ENCODE measurements at places on chromosomes 1 and 21. TPM values are rescaled to one million over a fixed set of nuclear protein-coding genes. Genes with fewer than 3 reads are reported as not detected.
A peak's percentile ranks its signal among the peaks of the same experiment; 100 is the strongest.

DNA sequence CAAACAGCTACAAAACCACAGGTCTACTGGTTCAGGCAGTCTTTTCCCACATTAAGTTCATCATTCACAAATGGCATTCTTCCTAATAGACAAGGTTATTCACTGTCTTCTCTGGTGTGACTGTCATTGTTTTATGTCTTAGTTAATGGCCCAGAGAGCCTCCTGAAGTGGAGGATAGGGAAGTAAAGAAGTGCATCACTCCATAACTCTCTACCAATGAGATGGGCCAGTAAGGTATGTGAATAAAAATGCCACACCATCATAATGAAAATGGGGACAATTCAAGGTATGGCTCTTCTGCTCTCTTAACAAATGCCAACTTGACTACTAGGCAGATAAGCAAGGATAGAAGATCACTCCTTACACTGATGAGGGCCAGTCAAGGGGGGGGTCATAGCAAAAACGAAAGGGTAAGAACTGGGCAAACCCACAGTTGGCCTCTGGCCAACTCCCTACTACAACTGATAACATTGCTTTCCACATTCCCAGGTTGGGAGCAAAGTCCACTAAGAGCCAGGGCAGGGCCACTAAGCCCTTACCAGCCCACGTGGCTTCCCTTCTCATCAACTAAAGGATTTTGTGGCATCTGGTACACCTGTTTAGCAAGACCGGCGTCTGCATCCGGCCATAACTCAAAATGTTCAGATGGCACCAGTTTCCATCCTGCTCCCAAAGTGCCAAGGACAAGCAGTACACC, 10.0 kb downstream of the PABPC4 start:
- no peak for DNase-seq

DNA sequence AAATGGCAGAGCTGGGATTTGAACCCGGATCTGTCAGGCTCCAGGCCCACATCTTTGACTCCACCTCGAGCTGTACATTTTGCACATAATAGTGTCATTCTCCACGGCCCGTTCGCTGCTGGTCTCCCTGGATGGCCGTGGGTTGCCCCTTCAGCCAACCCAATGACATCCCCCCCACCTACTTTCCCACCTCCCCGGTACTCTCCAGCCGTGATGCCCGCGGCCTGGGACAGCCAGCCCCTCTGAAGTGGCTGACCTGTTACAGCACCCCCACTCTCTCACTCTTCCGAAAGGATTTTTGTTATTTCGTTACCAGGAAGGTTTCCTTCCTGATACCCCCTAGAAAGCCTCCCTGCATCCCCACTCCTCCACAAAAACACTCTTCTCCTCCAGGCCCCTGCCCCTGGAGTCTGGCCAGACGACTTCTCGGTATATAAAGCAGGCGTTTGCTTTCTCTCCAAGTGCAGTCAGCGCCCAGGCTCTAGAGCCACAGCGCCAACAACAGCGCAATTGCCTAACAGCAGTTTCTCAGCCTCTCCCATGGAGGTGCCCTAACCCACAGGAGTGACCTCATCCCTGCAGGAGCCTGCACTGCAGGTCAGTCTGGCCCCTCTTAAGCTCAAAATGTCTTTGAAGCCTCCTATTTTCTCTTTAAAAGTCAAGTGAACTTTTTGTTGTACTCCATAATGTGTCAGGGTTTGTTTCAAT, 14.5 kb upstream of the GJB5 start:
- no peak for DNase-seq

DNA sequence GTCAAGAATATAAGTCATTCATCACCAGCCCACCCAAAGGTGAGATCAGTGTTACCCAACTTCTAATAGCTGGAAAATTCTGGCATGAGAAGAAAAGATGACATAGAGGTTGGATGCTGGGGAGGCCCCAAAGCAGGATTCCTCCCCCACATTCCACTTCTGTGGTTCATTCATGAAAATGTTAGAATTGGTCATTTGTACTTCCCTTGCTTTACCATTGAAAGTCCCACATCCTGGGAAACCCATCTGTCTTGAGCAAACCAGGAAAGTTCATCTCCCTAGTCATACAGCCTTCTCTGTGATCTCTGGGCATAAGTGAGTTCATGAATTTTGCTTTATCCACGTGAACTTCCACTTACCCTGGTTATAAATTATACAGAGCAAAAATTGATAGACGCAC, 66.8 kb downstream of the SERINC2 start:
- no peak for DNase-seq

GRCh38 chr21:44982558-44983250, 42.9 kb downstream of the SLX9 start:
- peak; percentile 91 for DNase-seq

Gene NTNG1
- total RNA-seq: not detected
